ENCODE measurements at places on chromosomes 2 and 18. TPM values are rescaled to one million over a fixed set of nuclear protein-coding genes. Genes with fewer than 3 reads are reported as not detected.

DNA sequence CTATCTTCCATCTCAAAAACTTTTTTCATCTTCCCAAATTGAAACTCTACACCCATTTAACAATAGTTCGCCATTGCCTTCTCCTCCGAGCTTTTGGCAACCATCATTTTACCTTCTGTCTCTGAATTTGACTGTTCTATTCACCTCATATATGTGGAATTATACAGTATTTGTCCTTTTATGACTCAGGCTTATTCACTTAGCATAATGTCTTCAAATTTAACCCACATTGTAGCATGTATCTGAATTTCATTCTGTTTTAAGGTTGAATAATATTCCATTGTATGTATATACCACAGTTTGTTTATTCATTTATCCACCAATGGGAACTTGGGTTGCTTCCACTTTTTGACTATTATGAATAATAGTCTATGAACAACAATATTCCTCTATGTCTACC lies 233.9 kb downstream of the GPD2 start:
- H3K27me3 ChIP-seq: no peaks in the 10 kb centered on the region
- no peak overlapping the region for H3K4me3 ChIP-seq
- no peak overlapping the region for H3K27ac ChIP-seq
- H3K4me1 ChIP-seq: no peaks in the 10 kb centered on the region
- DNase-seq: no peak

DNA sequence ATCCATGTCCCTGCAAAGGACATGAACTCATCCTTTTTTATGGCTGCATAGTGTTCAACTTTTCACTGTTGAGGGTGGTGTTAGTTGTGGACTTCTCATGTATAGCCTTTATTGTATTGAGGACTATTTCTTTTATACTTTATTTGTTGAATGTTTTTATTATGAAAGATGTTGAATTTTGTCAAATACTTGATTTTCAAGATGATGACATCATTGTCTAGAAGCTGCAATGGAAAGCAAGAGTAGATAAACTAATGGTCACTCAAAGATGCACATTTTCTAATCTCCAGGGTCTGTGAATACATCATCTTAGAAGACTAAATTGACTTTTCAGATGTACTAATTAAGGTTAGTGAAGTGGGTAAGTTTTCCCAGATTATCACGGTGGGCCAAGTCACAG lies 1117.0 kb downstream of the DSC3 start:
- no peak overlapping the region for H3K4me3 ChIP-seq
- no peaks in the 10 kb centered on the region for H3K36me3 ChIP-seq
- H3K4me1 ChIP-seq: no peaks in the 10 kb centered on the region
- H3K27me3 ChIP-seq: no peaks in the 10 kb centered on the region
- no peak for DNase-seq

- no peaks in the 10 kb centered on the region for H3K4me1 ChIP-seq
- DNase-seq: no peak
- no peaks in the 10 kb centered on the region for H3K27me3 ChIP-seq
Observed at GRCh38 chr2:70703900-70704549, 64.0 kb downstream of the ADD2 start.

- H3K4me1 ChIP-seq: peaks cover 25% of the 10 kb centered on the region
- no peak overlapping the region for H3K4me3 ChIP-seq
- DNase-seq: no peak
- H3K27ac ChIP-seq: peak overlapping the region; percentile 37
Observed at GRCh38 chr18:10010611-10011015, 96.8 kb downstream of the VAPA start.

- no peak for DNase-seq
- no peaks in the 10 kb centered on the region for H3K36me3 ChIP-seq
- no peak overlapping the region for H3K27ac ChIP-seq
- H3K4me1 ChIP-seq: peaks cover 16% of the 10 kb centered on the region
- H3K27me3 ChIP-seq: peaks cover 2% of the 10 kb centered on the region
Observed at GRCh38 chr2:60520151-60520876, 33.1 kb downstream of the BCL11A start.

- H3K27ac ChIP-seq: no peak overlapping the region
- peaks cover 28% of the 10 kb centered on the region for H3K36me3 ChIP-seq
- H3K4me3 ChIP-seq: no peak overlapping the region
- no peak for DNase-seq
Observed at GRCh38 chr18:48623468-48624235, 84.8 kb downstream of the CTIF start.

- H3K36me3 ChIP-seq: no peaks in the 10 kb centered on the region
- no peak for DNase-seq
- H3K27me3 ChIP-seq: no peaks in the 10 kb centered on the region
- no peak overlapping the region for H3K27ac ChIP-seq
- H3K4me1 ChIP-seq: peaks cover 77% of the 10 kb centered on the region
- no peak overlapping the region for H3K4me3 ChIP-seq
Observed at GRCh38 chr2:64650296-64650695, 3.4 kb downstream of the SERTAD2 start.

DNA sequence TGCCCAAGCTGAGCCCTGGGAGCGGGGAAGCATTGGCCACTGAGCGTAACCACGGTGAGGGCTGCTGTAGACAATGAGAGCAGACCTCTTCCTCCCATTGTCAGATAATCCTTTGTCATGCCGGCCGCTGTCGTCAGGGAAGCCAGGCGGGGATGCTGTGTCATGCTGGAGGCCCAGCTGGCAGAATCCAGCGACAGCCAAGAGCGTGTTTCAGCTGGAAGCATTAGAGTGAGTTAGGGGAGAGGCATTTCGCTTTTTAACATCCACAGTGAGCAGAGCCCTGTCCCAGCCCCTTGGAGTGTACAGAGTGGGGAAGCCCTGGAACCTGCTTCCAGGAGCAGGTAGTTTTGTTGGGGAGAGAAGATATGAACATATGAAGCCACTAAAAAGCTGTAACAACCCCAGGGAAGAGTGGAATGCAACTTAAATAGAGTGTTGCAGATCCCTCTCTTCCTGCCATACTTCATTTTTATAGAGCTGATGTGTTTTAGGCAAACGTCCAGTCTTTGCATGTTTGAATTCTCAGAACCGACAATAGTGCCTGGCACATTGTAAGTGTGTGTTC lies 7.0 kb downstream of the CTIF start:
- H3K27me3 ChIP-seq: no peaks in the 10 kb centered on the region
- no peak overlapping the region for H3K27ac ChIP-seq
- no peaks in the 10 kb centered on the region for H3K36me3 ChIP-seq
- DNase-seq: peak; percentile 81

DNA sequence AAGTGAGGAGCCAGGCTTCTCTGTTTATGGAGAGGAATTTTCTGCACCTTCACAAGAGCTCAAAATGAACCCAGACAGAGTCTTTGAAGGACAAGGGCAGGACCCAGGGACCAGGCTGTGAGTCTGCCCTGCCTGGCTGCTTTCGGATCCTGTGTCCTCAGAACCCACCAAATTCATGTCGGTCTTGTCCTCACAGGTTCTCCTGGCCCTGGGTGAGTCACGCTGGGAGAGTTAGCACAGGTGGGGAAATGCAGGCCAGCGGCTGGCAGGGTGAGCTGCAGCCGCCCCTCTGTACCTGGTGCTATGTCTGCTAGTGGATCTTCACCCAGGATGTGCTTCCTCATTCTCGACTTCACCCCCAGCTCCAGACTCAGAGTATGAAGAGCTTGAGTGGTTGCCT lies 35.8 kb upstream of the TPO start:
- no peaks in the 10 kb centered on the region for H3K27me3 ChIP-seq
- DNase-seq: no peak
- H3K4me3 ChIP-seq: no peak overlapping the region
- no peaks in the 10 kb centered on the region for H3K4me1 ChIP-seq

DNA sequence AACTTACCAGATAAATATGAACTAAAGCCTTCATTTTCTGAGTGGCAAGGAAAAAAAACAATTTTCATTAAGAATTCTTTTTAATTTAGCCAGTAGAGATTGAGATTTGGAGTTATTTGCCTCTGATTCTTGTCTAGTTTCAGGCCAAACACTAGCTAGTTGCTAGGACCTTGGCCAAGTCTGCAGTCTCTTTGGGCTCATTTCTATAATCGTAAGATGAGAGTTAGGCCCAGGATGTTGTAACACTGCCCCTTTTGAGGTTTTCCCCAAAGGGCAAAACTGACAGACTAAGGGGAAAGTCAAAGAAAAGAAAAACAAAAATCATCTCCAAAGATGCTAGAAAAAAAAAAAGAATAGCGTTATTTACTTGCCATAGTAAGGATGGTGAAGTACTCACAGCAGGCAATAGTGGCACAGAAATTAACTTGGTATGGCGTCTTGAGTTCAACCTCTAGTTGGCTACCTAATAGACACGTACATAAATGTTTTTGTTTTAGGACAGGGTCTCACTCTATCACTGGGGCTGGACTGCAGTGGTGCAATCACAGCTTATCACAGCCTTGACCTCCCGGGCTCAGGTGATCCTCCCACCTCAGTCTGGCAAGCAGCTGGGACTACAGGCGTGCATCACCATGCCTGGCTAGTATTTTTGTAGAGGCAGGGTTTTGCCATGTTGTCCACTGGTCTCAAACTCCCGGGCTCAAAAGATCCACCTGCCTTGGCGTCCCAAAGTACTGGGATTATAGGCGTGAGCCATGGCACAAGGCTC lies 23.0 kb upstream of the ADAM17 start:
- H3K27me3 ChIP-seq: no peaks in the 10 kb centered on the region
- no peak for DNase-seq
- no peaks in the 10 kb centered on the region for H3K4me1 ChIP-seq
- no peaks in the 10 kb centered on the region for H3K36me3 ChIP-seq
- no peak overlapping the region for H3K27ac ChIP-seq

DNA sequence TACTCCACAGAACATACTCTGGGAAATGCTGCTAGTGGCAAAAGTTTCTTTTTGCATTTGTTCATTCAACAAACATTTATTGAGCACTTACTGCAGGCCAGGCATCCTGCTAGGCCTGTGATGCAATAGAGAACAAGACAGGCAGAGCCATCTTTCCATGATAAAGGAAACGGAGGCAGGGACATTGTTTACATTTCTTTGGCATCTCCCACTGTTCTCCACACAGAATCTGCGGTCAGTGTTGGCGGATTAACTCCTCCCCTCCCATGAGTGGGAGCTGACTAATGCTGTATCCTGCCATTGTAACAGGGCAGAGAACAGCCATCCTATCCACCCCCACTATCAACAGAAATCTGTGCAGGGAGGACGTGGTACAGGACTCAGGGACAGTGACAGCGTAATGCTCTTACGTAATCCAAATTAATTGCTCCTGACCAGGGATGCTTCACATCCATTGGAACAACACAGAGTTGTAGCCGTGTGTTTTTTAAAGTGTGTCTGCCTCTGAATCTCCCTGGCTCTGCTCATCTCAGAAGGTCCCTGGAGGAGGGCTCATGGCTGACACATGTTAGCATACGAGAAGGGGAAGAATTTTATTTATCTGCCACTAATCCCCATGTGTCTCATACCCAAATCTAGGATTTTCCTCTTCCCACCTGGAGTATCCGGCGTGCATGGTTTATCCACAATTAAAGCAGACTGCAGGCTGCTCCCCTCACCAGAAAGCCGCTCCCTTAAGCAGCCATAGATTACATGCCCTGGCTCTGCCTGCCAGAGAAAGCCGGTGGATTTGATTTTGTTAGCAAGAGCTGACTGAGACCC lies 32.3 kb downstream of the STEAP3 start:
- H3K27me3 ChIP-seq: no peaks in the 10 kb centered on the region
- H3K4me1 ChIP-seq: peaks cover 3% of the 10 kb centered on the region
- H3K27ac ChIP-seq: no peak overlapping the region

DNA sequence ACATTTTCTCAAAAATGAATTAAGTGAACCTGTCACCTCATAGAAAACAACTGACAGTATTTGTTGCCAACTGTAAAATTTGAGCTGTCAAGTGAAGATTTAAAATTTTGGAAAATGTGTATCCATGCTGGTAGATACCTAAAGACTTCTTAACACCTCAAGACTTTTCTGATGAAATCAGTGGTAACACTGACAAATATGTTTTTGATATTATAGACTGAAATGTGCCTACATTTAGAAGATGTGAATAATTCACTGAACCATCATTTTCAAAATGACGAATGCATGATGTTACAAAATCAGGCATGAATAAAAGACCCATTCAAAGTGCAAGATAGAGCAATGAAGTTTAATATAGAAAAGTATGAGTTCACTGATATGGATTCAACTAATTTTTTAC lies 51.5 kb upstream of the ASPRV1 start:
- no peaks in the 10 kb centered on the region for H3K36me3 ChIP-seq
- no peak for DNase-seq
- H3K27me3 ChIP-seq: no peaks in the 10 kb centered on the region
- no peak overlapping the region for H3K27ac ChIP-seq
- no peak overlapping the region for H3K4me3 ChIP-seq

- no peak overlapping the region for H3K4me3 ChIP-seq
- DNase-seq: no peak
- H3K4me1 ChIP-seq: peaks cover 93% of the 10 kb centered on the region
- H3K27ac ChIP-seq: no peak overlapping the region
Observed at GRCh38 chr2:239261356-239261755, 139.5 kb downstream of the HDAC4 start.

DNA sequence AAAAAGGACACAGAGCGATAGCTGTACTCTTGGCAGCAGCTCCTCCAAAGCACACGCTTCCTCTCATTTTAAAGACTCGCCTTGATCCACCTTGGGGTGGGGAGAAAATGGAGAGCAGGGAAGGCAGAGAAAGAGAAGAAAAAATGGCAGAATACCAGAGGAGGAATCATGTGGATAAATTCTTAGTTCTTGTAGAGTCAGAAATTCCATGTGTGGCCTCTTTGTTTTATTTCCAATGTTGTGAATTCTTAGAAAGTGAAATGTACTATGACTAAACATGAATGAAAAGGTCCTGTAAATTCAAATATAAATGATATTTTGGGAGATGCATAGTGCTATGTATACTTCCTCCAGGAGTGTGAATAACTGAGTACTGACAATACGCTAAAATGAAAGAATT lies 89.7 kb upstream of the SESTD1 start:
- no peaks in the 10 kb centered on the region for H3K36me3 ChIP-seq
- DNase-seq: no peak
- H3K27ac ChIP-seq: no peak overlapping the region
- no peak overlapping the region for H3K4me3 ChIP-seq

- no peak overlapping the region for H3K4me3 ChIP-seq
- no peaks in the 10 kb centered on the region for H3K27me3 ChIP-seq
- no peaks in the 10 kb centered on the region for H3K36me3 ChIP-seq
- no peak overlapping the region for H3K27ac ChIP-seq
- DNase-seq: no peak
- H3K4me1 ChIP-seq: no peaks in the 10 kb centered on the region
Observed at GRCh38 chr18:35141567-35142274, 99.1 kb upstream of the ZNF397 start.

- H3K4me1 ChIP-seq: peaks cover 11% of the 10 kb centered on the region
- no peaks in the 10 kb centered on the region for H3K36me3 ChIP-seq
- no peak for DNase-seq
- H3K27me3 ChIP-seq: no peaks in the 10 kb centered on the region
Observed at GRCh38 chr2:8524388-8524787, 157.5 kb upstream of the ID2 start.

GRCh38 chr2:147342329-147342728 lies 502.5 kb upstream of the ACVR2A start:
- H3K4me1 ChIP-seq: no peaks in the 10 kb centered on the region
- no peaks in the 10 kb centered on the region for H3K27me3 ChIP-seq
- no peak overlapping the region for H3K4me3 ChIP-seq
- DNase-seq: no peak
- no peaks in the 10 kb centered on the region for H3K36me3 ChIP-seq
- no peak overlapping the region for H3K27ac ChIP-seq

Gene ORC2
- total RNA-seq: 25.6 TPM

Gene TUBB8B
- total RNA-seq: not detected

Gene AOX1
- total RNA-seq: 29.4 TPM

Gene IL36G
- total RNA-seq: not detected

Gene CAMKMT
- total RNA-seq: 17.5 TPM

Gene BIN1
- total RNA-seq: 32.0 TPM

Gene CEBPZ
- total RNA-seq: 42.5 TPM

Measured in left lung (tissue), 14 donors.